ENCODE measurements at places on chromosomes 2 and 18. TPM values are rescaled to one million over a fixed set of nuclear protein-coding genes. Genes with fewer than 3 reads are reported as not detected.

Gene PJVK
- total RNA-seq = 3.9 TPM

Gene FAM161A
- total RNA-seq = 3.3 TPM

Gene MLPH
- total RNA-seq = 0.11 TPM

Gene ABCB11
- 0.12 TPM for total RNA-seq

Gene GKN2
- not detected for total RNA-seq

All from cardiac muscle cell (in vitro differentiated cells and primary cell).